Left lobe of liver (tissue), 2 donors: ENCODE measurements at places on chromosomes 7 and 10. TPM values are rescaled to one million over a fixed set of nuclear protein-coding genes. Genes with fewer than 3 reads are reported as not detected.

GRCh38 chr7:27303026-27303425 is 60.4 kb downstream of the EVX1 start:
- no peak for DNase-seq

- no peak for DNase-seq
Measured at GRCh38 chr7:68744036-68744435, 854.2 kb upstream of the AUTS2 start.

GRCh38 chr10:131638049-131638879 is 262.5 kb upstream of the PPP2R2D start:
- peak; percentile 34 for DNase-seq

DNA sequence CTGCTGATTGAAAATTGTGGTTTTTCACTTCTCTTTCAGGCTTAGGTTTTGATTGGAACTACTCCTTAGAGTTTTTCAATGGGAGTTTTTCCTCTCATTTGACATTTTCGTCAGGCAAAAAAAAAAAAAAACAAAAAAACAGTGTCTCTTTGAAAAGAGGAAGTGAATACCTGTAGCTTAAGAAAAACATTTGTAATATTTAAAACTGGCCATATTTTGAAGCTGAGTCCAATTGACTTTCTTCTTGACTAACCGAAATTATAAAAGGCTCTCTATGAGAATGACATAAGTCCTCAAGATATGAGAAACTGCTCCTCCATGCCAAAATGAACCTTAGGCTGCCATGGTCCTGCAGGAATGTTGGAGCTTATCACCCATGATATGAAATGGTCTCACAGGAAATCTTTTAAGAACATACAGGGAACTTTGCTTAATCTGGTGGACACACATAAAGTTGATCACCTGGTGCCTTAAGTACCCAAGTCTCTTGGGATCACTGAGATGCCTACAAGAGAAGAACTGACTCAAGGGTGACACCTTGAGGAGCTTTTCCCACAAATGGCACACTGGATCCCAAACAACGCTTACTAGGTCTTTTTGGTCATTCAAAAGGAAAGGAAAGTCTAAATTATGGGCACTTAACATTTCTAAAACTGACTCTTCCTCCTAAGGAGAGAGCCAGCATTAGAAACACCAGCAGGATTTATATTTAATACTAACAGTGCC is 263.4 kb downstream of the CDC14C start:
- DNase-seq: no peak

DNA sequence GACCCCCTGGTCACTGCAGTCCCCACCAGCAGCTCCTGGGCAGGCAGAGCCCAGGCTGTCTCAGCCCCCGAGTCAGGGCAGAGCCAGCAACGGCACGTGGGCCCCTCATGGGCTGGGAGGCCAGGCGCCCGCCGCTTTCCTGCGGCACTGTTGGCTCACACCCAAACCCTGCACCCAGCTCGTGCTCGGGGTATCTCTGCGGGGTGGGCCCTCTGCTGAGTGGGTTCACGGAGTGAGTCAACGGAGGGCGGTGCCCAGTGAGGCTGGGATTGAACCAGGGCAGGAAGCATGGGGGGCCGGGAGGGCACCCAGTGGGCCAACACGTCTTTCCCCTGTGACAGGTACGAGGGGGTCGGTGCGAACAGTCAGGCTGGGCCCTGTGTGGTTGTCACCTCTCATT is 28.9 kb downstream of the ADAP1 start:
- DNase-seq: peak; percentile 45

VSTM4 gene
- total RNA-seq: 2.7 TPM

MRLN gene
- not detected for total RNA-seq

OR13A1 gene
- not detected for total RNA-seq

NPSR1 gene
- total RNA-seq: not detected

STAG3 gene
- 3.1 TPM for total RNA-seq
